ENCODE measurements at places on chromosomes 1 and 21.

DNA sequence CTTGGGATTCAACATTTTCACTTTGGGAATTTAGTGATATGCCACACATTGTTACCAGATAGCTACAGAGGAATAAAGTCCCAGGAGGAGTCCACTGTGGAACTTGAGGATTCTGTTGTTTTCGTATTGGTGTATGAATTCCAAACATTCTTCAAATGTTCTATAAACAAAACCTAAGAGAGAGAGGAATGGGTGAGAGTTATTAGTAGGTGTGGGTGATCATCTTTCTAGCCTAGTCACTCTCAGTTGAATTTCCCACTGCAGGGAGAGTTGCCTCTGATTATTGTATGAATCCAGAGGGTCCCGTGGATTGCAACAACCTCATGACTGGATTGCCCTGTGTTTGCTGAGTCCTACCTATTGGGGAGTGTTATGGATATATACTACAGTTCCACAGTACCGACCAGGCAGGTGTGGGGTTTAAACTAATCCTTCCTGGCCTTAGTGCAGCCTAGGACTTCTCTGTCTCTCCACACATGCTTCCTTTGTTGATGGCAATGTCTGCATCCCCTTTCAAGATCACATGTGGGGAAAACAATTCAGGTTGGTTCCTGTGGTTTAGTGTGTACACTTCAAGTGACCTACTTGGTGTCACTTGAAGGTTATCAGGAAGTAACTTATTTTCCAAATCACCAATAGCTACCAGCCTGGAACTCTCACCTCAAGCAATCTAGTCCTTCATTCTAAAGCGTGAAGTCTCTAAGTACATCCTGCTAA, 91.8 kb downstream of the ADCY10 start:
- no peak for DNase-seq

DNA sequence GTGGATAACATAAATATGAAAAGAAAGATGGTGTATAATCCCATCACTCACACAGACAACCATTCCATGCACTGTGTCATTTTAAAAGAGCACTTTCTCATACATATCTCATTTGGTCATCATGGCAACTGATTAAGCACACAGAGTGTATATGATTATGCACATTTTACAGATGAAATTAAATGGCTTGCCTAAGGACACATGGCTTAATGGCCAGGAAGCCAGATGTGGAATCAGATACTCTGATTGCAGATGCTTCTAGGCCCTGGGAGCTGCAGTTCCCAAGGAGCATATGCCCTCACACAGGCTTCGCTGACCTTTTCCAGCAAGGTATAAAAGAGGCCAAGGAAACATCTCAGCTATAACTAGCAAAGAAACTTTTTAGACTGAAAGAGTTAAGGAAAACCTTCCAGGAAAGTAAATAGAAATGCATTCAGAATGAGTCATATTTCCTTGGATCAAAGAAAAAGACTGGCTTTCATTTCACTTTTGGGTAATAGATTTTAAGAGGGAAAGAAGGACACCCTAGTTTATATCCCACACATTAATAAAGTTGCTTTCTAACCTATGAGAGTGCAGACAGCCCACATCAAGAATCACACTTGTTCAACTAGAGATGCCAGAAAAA, 19.6 kb upstream of the FAM89A start:
- no peak for DNase-seq

DNA sequence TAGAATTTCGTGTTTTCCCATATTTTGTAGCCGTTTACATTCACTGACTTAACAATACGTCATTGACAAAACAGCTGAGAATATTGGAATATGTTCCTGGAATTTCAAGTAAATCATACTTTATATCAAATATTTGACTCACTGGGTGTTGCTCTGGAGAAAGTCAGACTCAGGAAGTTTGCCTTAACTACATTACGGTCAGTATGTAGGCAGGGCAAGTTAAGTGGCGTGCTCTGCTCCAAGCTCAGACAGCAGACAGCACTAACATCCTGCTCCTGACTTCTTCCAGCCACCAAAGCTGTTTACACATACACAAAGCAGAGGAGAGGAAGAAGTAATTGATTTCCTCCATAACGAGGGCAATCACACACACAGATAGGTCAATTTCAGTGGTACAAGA, 414.6 kb downstream of the LRRIQ3 start:
- no peak for DNase-seq

- no peak for DNase-seq
Observed at GRCh38 chr21:38455403-38455802, 42.9 kb downstream of the ERG start.

- DNase-seq: no peak
Observed at GRCh38 chr1:107594536-107594935, 370.4 kb downstream of the VAV3 start.

DNA sequence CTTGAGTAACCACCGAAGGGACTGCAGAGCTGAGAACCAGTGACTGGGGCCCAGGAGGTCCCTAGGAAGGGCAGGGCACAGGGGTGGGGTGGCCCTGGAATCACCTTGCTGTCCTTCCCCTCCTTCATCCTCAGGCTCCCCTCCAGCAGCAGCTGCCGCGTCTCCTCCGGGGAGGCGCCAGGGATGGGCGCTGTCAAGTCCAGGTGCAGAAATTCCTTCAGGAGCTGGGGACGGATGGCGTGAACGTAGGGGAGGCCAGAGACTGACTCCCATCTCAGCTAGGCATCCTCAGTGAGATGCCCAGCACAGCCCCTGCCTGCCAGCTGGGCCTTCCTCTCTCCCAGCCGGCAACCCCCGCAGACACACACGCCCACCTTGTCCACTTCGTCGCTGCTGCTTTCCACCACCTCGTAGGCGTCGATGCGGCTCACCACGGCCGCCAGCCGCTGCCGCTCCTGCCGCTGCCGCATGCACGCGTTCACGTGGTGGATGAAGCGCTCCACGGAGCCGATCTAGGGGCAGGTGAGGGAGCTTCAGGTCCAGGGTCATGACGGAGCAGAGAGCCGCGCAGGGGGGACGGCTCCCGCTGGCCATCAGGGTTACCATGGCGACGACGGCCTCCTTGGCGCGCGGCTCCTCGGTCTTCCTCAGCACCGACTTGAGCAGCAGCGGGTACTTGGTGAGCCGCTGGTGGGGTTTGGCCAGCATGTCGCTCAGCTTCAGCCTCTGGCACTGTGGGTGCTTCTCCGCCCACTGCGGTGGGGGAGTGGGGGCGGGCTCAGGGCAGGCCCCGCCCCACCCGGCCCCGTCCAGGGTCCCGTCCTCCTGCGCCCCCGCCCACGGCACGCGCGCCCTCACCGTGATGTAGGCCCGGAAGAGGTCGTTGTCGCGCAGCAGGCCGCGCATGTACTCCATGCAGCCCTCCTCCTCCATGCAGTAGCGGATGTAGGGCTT, 4.4 kb upstream of the TNFRSF25 start:
- no peak for DNase-seq

- DNase-seq: no peak
Observed at GRCh38 chr1:84301004-84301784, at the start of gene SAMD13. Gene SAMD13 (plus strand): TSS chr1:84301708. CDS start chr1:84303235, 1,527 bp downstream.

DNA sequence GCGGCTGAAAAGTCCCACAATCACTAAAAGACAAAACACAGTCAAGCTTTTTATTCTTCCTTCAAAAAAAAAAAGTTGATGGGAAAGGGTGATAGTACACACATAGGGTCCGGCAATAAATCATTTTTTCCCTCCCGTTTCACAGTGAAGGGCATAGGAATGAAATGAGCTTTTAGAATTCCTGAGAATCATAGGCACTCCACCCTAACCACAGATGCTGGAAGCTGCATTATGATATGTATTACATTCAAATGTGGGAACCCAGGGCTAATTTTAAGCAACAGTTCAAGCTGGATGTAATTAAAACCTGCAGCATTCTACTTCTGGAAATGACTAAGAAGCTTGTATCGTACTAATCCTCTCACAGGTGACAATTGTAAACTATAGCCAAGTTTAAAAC, 75.7 kb upstream of the KCNJ15 start:
- DNase-seq: no peak

GRCh38 chr1:198364471-198364870, 176.0 kb downstream of the ATP6V1G3 start:
- no peak for DNase-seq

- DNase-seq: no peak
Observed at GRCh38 chr1:93758842-93759515, 77.3 kb upstream of the BCAR3 start.

DNA sequence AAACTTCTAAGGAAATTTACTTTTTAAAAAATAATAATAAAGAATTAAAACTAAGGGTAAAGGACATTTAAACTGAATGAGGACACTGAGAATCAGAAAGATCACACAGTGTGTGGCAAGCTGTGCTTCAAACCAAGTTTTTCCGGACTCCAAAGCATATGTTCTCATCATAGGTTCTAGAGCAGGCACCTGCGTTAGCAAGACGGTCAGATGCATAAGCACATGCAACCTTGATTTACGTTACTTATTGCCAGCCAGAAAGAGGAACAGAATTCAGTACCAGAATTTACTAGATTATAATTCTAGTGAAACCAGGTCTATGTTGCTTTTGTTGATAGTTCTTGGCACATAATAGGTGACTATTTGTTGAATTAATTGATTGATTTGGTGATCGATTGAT, 6.2 kb upstream of the LBR start:
- peak; percentile 55 for DNase-seq

GRCh38 chr1:53120659-53121058, 21.8 kb downstream of the SLC1A7 start:
- DNase-seq: no peak

DNA sequence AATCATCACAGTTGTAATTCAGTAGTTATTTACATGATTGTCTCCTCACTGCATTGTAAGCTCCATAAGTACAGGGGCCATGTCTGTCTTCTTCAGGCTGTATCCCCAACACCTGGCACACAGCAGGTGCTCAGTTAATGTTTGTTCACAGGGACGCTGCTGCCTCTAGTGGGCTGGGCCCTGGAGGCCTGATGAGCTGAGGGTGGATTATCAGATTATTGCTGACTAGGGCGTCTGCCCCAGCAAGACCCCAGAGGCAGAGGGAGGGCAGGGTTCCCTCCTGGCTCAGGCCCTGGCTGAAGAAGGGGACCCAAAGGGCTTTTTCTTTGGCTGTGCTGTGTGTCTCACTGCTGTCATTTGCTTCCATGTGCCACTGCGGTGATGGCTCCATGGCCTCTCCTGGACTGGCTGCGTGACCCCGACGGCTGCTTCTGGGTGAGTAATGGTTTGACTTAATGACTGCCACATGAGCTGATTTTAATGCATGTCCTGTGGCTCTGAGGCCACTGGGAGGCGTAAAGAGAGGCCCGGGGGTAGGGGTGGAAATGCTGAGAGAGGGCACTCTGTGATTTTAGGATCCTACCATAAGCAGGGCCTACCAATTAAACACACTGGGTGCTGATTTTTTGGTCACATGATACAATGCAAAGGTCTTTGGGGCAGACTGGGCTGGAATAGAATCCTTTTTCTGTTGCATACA, 20.8 kb upstream of the EPB41 start:
- peak; percentile 55 for DNase-seq

GRCh38 chr1:36342426-36343185, 19.2 kb upstream of the EVA1B start:
- DNase-seq: peak; percentile 25

DNA sequence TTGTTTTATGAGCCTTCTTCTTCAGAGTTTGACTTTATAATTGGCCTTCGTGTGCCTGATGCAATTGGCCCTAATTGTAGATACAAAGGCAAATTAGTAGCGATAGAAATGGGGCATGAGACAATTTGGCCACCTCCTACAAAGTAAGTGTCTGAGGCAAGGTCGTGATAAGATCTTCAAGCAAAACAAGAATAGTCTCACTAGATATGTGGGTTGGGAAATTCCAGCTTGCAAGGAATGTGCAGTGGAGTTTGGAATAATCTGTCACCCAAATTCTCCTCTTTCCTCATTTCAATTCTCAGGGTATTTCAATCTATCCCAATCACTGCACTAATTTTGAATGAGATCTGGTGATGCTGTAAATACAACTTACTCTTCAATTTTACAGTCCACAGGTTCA, 11.4 kb upstream of the TSNAX start:
- no peak for DNase-seq

DNA sequence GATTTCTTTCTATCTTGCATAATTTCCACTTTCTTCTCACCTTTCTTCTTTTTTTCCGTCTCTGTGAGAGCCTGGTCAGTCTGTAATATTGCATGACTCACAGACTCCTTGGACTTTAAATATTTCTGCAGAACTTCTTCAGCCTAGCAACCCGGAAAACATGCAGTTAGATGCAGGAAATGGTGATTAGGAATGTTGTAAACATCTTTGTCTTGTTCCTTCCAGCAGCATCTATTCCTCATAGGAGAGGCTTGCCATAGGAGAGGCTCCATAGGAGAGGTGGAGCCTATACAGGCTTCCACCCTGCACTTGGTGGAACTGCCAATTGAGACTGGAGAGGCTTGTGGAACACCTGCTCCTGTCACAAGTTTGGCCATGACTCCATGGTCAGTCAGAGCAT, 10.0 kb downstream of the GBP5 start:
- no peak for DNase-seq

- DNase-seq: no peak
Observed at GRCh38 chr1:33880305-33880704, 16.4 kb downstream of the HMGB4 start.

GRCh38 chr1:154198756-154199562, 7.1 kb upstream of the TPM3 start:
- peak; percentile 72 for DNase-seq

DNA sequence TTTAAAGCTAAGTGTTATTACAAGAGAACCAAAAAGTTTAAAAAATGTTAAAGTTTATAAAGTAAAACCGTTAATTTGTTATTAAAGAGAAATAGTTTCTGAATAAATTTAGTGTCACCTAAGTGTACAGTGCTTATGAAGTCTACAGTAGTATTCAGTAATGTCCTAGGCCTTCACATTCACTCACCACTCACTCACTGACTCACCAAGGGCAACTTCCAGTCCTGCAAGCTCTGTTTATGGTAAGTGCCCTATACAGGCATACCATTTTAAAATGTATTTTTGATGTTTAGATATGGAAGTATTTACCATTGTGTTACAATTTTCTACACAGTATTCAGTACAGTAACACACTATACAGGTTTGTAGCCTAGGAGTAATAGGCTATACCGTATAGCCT, 60.1 kb upstream of the GCLM start:
- DNase-seq: no peak

GRCh38 chr1:99180915-99181314, 83.4 kb upstream of the PLPPR4 start:
- no peak for DNase-seq

- peak; percentile 77 for DNase-seq
Observed at GRCh38 chr1:48793863-48794262, 17.2 kb upstream of the BEND5 start.

DNA sequence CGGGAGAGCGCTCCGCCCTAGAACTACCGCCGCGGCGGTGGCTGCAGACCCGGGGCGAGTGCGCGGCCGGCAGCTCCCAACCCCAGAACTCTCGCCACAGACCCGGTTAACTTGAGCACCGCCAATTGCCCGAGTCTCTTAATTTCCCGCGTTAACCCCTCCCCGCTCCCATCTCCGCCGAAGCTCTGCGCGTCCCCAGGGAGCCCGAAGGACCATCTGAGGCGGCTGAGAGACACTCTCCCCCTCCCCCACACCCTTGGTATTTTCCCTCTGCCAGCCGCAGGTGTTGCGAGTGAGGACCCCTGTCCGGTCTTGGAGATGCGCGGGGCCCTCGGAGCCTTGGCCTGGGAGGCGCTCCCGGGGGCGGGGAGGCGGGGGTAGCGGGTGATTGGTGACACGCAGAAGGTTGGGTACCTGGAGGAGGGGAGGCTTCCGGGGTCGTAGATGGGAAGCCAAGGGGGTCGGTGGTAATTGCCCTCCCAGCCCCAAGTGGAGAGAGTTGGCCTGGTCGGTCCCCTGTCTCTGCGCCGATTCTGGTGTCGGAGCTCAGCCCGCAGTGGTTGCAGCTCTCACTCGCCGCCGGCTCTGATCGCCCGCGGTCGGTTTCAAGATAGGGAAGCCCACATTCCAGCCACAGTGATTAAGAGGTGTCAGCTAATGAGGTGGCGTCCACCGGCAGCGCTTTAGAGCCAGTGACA, 858 bp upstream of the SUSD4 start:
- peak; percentile 21 for DNase-seq

GRCh38 chr1:61100578-61100977, 18.2 kb downstream of the NFIA start:
- no peak for DNase-seq
